ENCODE measurements at places on chromosomes 5 and 9.

DNA sequence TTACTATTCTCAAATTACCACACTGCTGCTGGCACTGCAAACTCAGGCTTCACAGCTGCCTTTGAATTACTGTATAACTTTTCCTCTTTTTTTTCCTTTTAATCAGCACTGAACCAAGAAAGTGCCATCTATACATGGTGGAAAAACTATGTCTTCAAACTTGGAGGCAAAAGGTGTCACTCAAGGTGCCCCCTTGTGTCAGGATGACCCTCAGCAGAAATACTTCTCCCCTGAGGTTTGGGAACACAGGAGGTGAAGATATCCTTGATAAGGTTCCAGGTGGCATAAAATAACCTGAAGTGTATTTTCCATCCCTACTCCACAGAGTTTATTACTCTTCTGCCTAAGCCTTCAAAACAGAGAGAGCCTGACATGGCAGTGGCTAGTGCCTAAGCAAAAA is 14.5 kb downstream of the FRMD3 start:
- H3K4me1 ChIP-seq = no peaks in the 10 kb centered on the region
- no peak for DNase-seq
- H3K4me3 ChIP-seq = no peak overlapping the region
- H3K27ac ChIP-seq = no peak overlapping the region

DNA sequence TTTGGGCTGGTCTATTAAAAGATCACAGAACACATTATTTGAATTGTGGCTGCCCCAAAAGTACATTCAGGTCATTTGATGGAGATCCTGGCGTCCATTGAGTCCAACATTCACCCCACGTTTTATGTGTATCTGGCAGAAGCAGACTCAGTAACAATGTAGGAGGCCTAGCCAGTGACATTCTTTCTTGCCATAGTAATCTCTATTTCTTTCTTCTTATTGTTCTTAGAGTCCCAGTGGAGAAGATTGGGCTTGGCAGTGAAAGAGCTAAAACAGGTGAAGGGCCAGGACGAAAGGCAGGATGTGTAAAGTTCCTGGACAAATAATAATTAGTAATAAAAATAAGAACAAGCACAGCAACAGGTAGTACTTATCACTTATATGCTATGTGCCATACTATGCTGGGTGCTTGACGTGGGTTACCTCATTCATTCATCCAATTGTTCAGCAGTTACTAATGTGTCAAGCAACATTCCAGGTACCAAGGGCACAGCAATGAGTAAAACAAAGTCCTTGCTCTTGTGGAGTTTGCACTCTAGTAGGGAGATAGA is 12.6 kb upstream of the ANKH start:
- no peak overlapping the region for H3K4me3 ChIP-seq
- H3K36me3 ChIP-seq = no peaks in the 10 kb centered on the region
- no peak for DNase-seq
- no peak overlapping the region for H3K27ac ChIP-seq
- H3K4me1 ChIP-seq = no peaks in the 10 kb centered on the region
- no peaks in the 10 kb centered on the region for H3K27me3 ChIP-seq

- H3K27me3 ChIP-seq = no peaks in the 10 kb centered on the region
- H3K4me1 ChIP-seq = no peaks in the 10 kb centered on the region
- no peak overlapping the region for H3K27ac ChIP-seq
- no peak overlapping the region for H3K4me3 ChIP-seq
- no peak for DNase-seq
These were observed 217.6 kb downstream of the ZNF608 start for GRCh38 chr5:124528838-124529237.

- no peaks in the 10 kb centered on the region for H3K36me3 ChIP-seq
- H3K27me3 ChIP-seq = peaks cover 10% of the 10 kb centered on the region
- DNase-seq = peak; percentile 43
- no peak overlapping the region for H3K27ac ChIP-seq
- H3K4me1 ChIP-seq = peaks cover 31% of the 10 kb centered on the region
These were observed 80.2 kb downstream of the NTNG2 start for GRCh38 chr9:132241840-132242620.

GRCh38 chr9:123375469-123376132 is 19.6 kb downstream of the CRB2 start:
- H3K4me3 ChIP-seq = no peak overlapping the region
- peaks cover 9% of the 10 kb centered on the region for H3K4me1 ChIP-seq
- no peak overlapping the region for H3K27ac ChIP-seq
- no peak for DNase-seq
- H3K36me3 ChIP-seq = no peaks in the 10 kb centered on the region

- no peak overlapping the region for H3K4me3 ChIP-seq
- H3K36me3 ChIP-seq = no peaks in the 10 kb centered on the region
- H3K4me1 ChIP-seq = no peaks in the 10 kb centered on the region
- H3K27me3 ChIP-seq = no peaks in the 10 kb centered on the region
- H3K27ac ChIP-seq = no peak overlapping the region
- no peak for DNase-seq
These were observed 507.8 kb downstream of the MAT2B start for GRCh38 chr5:164013077-164013670.

GRCh38 chr9:98462310-98462709 is 206.9 kb upstream of the TBC1D2 start:
- DNase-seq = no peak
- no peak overlapping the region for H3K4me3 ChIP-seq
- no peaks in the 10 kb centered on the region for H3K4me1 ChIP-seq
- no peak overlapping the region for H3K27ac ChIP-seq
- no peaks in the 10 kb centered on the region for H3K36me3 ChIP-seq
- no peaks in the 10 kb centered on the region for H3K27me3 ChIP-seq

DNA sequence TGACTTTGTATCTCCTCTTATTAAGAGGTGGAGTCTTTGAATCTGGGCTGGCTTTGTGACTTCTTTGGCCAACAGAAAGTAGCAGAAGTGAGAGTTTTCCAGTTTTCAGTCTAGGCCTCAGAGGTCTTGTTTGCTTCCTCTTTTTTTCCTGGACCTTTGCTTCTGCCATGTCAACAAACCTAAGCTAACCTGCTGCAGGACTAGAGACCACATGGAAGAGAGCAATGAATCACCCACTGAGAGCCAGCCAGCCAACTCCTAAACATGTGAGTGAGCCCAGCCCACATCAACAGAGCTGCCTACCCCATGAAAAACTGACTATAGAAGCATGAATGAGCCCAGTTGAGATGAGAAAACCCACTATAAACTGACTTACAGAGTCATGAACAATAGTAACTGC is 29.9 kb downstream of the MRPL22 start:
- H3K27ac ChIP-seq = no peak overlapping the region
- no peak for DNase-seq
- H3K36me3 ChIP-seq = peaks cover 36% of the 10 kb centered on the region

GRCh38 chr5:82295144-82295543 is 17.0 kb upstream of the RPS23 start:
- H3K4me3 ChIP-seq = no peak overlapping the region
- no peaks in the 10 kb centered on the region for H3K36me3 ChIP-seq
- no peaks in the 10 kb centered on the region for H3K4me1 ChIP-seq
- no peak overlapping the region for H3K27ac ChIP-seq
- H3K27me3 ChIP-seq = no peaks in the 10 kb centered on the region

- no peaks in the 10 kb centered on the region for H3K4me1 ChIP-seq
- H3K4me3 ChIP-seq = no peak overlapping the region
- no peaks in the 10 kb centered on the region for H3K27me3 ChIP-seq
- no peaks in the 10 kb centered on the region for H3K36me3 ChIP-seq
- no peak for DNase-seq
These were observed 267.1 kb upstream of the SEMA6A start for GRCh38 chr5:116841734-116842133.

GRCh38 chr9:1839909-1840308 is 175.2 kb upstream of the SMARCA2 start:
- H3K36me3 ChIP-seq = no peaks in the 10 kb centered on the region
- no peaks in the 10 kb centered on the region for H3K4me1 ChIP-seq
- no peaks in the 10 kb centered on the region for H3K27me3 ChIP-seq
- no peak for DNase-seq
- H3K27ac ChIP-seq = no peak overlapping the region

- H3K27me3 ChIP-seq = no peaks in the 10 kb centered on the region
- H3K4me3 ChIP-seq = no peak overlapping the region
- no peaks in the 10 kb centered on the region for H3K4me1 ChIP-seq
- peaks cover 9% of the 10 kb centered on the region for H3K36me3 ChIP-seq
These were observed 51.5 kb upstream of the SAP30L start for GRCh38 chr5:154394307-154394706.

GRCh38 chr5:115601701-115602590 is at the start of gene TICAM2:
Gene TICAM2, minus strand, starts transcription at chr5:115602479. Its CDS starts 21,223 bp downstream, at chr5:115581256.
- H3K4me3 ChIP-seq = peak within 1 kb of the TSS; percentile 61
- no peaks in the 10 kb centered on the region for H3K27me3 ChIP-seq
- peak; percentile 57 for DNase-seq
- H3K4me1 ChIP-seq = peaks cover 14% of the 10 kb centered on the region
- H3K36me3 ChIP-seq = no peaks in the 10 kb centered on the region

- H3K4me1 ChIP-seq = peaks cover 20% of the 10 kb centered on the region
- DNase-seq = peak; percentile 17
- no peak overlapping the region for H3K4me3 ChIP-seq
- no peaks in the 10 kb centered on the region for H3K27me3 ChIP-seq
- peaks cover 46% of the 10 kb centered on the region for H3K36me3 ChIP-seq
- H3K27ac ChIP-seq = peak overlapping the region; percentile 55
These were observed 20.3 kb downstream of the EXOC3 start for GRCh38 chr5:463301-463700.

DNA sequence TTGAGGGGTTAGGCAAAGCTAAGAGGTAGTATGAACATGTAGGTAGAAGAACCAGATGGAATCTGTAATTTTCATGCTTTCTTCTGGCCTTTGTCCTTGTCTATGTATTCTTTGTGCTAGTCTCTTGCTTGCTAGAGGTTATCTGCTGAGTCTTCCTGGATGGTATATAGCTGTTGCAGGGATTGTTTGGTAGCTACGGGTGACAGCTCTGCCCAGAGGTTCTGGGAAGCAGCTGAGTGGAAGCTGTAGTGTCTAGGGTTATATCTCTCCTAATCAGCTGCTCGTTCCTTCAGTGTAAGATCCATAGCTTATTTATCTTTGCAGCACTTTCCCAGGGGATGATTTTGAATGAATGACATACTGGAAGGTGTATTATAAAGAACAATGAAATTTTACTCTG is 100.3 kb downstream of the ATG10 start:
- no peaks in the 10 kb centered on the region for H3K27me3 ChIP-seq
- H3K4me1 ChIP-seq = no peaks in the 10 kb centered on the region
- H3K4me3 ChIP-seq = no peak overlapping the region
- no peaks in the 10 kb centered on the region for H3K36me3 ChIP-seq

GRCh38 chr9:34337403-34337802 is 8.0 kb downstream of the NUDT2 start:
- DNase-seq = no peak
- H3K27ac ChIP-seq = no peak overlapping the region
- H3K36me3 ChIP-seq = peaks cover 41% of the 10 kb centered on the region
- no peaks in the 10 kb centered on the region for H3K4me1 ChIP-seq

DNA sequence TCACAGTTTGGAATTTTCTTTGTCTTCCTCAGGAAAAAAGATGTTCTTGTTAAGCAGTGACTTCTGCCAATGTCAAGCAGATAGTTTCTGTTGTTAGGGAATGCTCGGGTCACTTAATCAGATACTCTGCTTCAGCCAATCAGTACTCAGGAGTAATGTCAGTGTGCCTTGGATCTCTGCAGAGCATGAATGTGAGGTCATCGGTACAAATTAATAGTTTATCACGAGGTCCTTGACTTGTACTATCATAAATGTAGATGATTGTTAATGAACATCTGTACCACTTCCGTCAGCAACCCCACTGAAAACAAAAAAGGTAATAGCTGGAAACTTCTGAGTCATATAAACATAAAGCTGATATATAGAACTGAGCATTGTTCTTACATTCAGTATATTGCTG is 73.6 kb downstream of the FBXL7 start:
- H3K4me3 ChIP-seq = no peak overlapping the region
- H3K27ac ChIP-seq = no peak overlapping the region
- no peak for DNase-seq

GRCh38 chr5:83099001-83099400 is 21.7 kb downstream of the XRCC4 start:
- H3K27ac ChIP-seq = no peak overlapping the region
- DNase-seq = no peak
- no peaks in the 10 kb centered on the region for H3K27me3 ChIP-seq
- H3K4me3 ChIP-seq = no peak overlapping the region

GRCh38 chr9:36470643-36471290 is 70.7 kb upstream of the RNF38 start:
- peak; percentile 88 for DNase-seq
- H3K4me3 ChIP-seq = peak overlapping the region; percentile 46
- H3K27me3 ChIP-seq = no peaks in the 10 kb centered on the region
- peaks cover 2% of the 10 kb centered on the region for H3K36me3 ChIP-seq
- peaks cover 28% of the 10 kb centered on the region for H3K4me1 ChIP-seq
- H3K27ac ChIP-seq = peak overlapping the region; percentile 79
